ENCODE measurements at places on chromosomes 2 and 18. TPM values are rescaled to one million over a fixed set of nuclear protein-coding genes. Genes with fewer than 3 reads are reported as not detected.

Gene MEP1B
- not detected for polyA plus RNA-seq

Gene DCDC2C
- not detected for polyA plus RNA-seq

GRCh38 chr2:241315879-241316631 is at the start of gene SEPTIN2:
Gene SEPTIN2 (plus strand): TSS chr2:241315925. CDS start chr2:241324233, 8,308 bp downstream.
- DNase-seq: peak; percentile 28

Gene RAB6C
- polyA plus RNA-seq: not detected

- DNase-seq: no peak
These were observed 74.4 kb downstream of the CRACDL start for GRCh38 chr2:98861601-98862000.

DNA sequence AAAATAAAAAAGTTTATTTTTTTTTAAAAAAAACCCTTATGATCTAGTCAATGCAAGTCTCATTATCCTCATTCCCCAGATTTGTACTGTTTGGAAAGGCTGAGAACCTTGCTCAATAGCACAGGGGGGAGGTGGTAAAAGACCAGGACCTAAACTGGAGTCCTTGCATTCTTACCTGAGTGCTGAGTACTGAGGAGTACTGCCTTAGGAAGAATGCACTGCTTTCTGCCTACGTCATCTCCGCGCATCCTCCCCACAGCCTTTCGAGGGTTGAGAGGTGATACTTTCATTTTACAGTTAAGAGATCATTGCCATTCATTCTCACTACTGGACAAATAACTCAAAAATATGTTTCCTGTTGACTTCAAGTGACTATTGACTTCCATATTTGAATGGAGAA is 73.8 kb downstream of the MAP3K20 start:
- DNase-seq: no peak

GRCh38 chr2:153145470-153145978 is 333.0 kb downstream of the RPRM start:
- DNase-seq: no peak

- DNase-seq: peak; percentile 50
These were observed 2.2 kb downstream of the TWIST2 start for GRCh38 chr2:238850091-238850490.

DNA sequence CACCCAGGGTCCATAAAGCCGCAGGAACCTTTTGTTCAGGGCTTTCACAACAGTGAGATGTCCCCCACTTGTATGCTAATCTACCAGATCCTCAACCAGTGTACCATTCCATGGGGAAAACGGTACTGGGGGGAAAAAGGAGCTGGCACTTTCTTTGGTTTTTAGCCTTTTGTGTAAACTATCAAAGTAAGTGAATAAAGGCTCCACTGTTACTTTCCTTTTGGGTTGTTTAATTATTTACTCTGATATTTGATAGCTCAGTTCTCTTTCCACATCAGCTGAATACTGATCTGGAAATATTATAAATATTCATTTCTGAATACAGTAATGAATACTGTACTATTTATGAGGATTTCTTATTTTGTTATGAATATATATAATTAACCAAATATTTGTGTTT is 20.3 kb downstream of the HADHA start:
- no peak for DNase-seq

DNA sequence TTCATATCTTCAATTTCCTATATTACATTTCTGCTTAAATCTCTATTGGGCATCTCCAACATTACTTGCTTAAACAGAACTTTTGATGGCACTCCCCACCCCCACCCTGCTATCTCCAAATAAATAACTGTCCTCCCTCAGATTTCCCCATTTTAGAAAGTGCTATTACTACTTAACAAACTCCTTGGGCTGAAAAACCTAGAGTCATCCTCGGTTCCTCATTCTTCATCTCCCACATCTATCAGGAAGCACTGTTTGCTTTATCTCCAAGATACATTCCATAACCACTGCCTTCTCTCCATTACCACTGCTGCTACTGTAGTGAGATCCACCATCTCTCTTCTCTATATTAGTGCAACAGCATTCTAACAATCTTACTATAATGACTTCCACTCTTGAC is 150.4 kb upstream of the CYRIA start:
- no peak for DNase-seq

GRCh38 chr2:134310107-134311079 is 56.5 kb downstream of the MGAT5 start:
- no peak for DNase-seq

Gene IL36A
- polyA plus RNA-seq: not detected
